ENCODE measurements at places on chromosomes 2 and 18. TPM values are rescaled to one million over a fixed set of nuclear protein-coding genes. Genes with fewer than 3 reads are reported as not detected.

- no peak overlapping the region for H3K27ac ChIP-seq
- no peak for DNase-seq
- no peaks in the 10 kb centered on the region for H3K4me1 ChIP-seq
- no peaks in the 10 kb centered on the region for H3K27me3 ChIP-seq
- no peaks in the 10 kb centered on the region for H3K36me3 ChIP-seq
Observed at GRCh38 chr2:4190548-4190947, 487.2 kb downstream of the DCDC2C start.

GRCh38 chr18:23943903-23944624 is 70.5 kb upstream of the TTC39C start:
- no peak for DNase-seq
- no peaks in the 10 kb centered on the region for H3K36me3 ChIP-seq
- H3K4me1 ChIP-seq = no peaks in the 10 kb centered on the region
- no peak overlapping the region for H3K4me3 ChIP-seq
- H3K27me3 ChIP-seq = no peaks in the 10 kb centered on the region

Gene EVX2
- not detected for total RNA-seq

DNA sequence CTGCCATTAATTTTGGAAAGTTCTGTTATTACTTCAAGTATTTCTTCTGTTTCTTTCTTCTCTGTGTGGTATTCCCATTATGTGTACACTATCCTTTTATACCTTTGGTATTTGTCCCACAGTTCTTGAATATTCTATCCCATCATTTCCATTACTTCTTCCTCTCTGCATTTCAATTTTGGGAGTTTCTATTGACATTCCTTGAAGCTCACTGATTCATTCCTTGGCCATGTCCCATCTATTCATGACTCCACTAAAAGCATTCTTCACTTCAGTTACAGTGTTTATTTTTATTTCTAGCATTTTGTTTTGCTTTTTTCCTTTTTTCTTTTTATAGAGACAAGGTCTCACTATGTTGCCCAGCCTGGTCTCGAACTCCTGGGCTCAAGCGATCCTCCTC is 30.3 kb downstream of the PROC start:
- no peaks in the 10 kb centered on the region for H3K36me3 ChIP-seq
- H3K4me1 ChIP-seq = no peaks in the 10 kb centered on the region
- H3K27ac ChIP-seq = no peak overlapping the region
- DNase-seq = no peak

- H3K27me3 ChIP-seq = no peaks in the 10 kb centered on the region
- H3K4me1 ChIP-seq = peaks cover 10% of the 10 kb centered on the region
- H3K4me3 ChIP-seq = peak overlapping the region; percentile 46
- DNase-seq = no peak
- H3K27ac ChIP-seq = peak overlapping the region; percentile 87
- H3K36me3 ChIP-seq = no peaks in the 10 kb centered on the region
Observed at GRCh38 chr2:9205486-9205885, 1.1 kb upstream of the ASAP2 start.

GRCh38 chr18:34990597-34990996 is 50.6 kb upstream of the MAPRE2 start:
- no peak overlapping the region for H3K4me3 ChIP-seq
- no peak overlapping the region for H3K27ac ChIP-seq
- no peaks in the 10 kb centered on the region for H3K4me1 ChIP-seq

- DNase-seq = no peak
- no peak overlapping the region for H3K27ac ChIP-seq
- no peaks in the 10 kb centered on the region for H3K27me3 ChIP-seq
- H3K36me3 ChIP-seq = no peaks in the 10 kb centered on the region
- H3K4me3 ChIP-seq = no peak overlapping the region
Observed at GRCh38 chr2:33655626-33656320, 56.7 kb upstream of the FAM98A start.

Gene PGAP1
- total RNA-seq = 10.1 TPM

- H3K4me1 ChIP-seq = no peaks in the 10 kb centered on the region
- no peak for DNase-seq
- H3K4me3 ChIP-seq = no peak overlapping the region
- no peak overlapping the region for H3K27ac ChIP-seq
- H3K36me3 ChIP-seq = no peaks in the 10 kb centered on the region
- H3K27me3 ChIP-seq = no peaks in the 10 kb centered on the region
Observed at GRCh38 chr2:157150747-157151146, 106.8 kb upstream of the GALNT5 start.

DNA sequence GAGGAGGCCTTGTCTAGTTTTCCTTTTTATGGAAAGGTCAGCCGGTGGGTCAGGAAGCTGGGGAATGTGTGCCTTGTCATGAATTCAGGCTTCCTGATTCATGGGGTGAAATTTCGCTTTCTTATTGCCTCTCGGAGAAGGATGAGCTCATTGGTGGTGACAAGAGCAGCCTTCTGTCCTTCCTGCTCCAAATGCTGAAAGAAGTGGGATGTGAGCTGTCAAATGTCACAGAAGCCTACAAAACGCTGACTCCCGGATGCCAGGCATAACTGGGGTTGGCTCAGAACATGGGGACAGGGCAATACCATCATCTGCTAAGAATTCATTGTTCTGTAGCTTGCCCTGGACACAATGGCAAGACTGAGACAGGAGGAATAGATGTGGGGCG is 55.8 kb upstream of the FAM136A start:
- DNase-seq = peak; percentile 31
- no peaks in the 10 kb centered on the region for H3K27me3 ChIP-seq
- H3K4me3 ChIP-seq = no peak overlapping the region
- no peak overlapping the region for H3K27ac ChIP-seq
- H3K36me3 ChIP-seq = no peaks in the 10 kb centered on the region

DNA sequence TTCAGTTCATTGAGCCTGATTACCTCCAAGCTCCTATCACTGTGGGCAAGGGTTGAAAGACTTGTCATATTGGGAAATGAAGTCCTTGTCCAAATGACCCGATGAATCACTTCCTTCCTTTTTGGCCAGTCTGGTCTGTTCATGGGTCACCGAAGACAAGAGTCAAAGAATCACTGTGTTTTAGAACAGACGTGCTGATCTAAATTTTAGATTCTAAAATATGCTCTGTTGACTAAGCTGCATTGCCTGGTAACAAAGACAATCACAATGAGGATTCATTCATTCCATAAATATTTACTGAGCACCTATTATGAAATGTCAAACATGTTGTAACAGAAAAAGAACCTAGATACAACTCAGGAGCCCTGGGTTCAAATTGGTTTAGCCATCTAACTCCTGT is 99.4 kb upstream of the RND3 start:
- no peaks in the 10 kb centered on the region for H3K4me1 ChIP-seq
- no peaks in the 10 kb centered on the region for H3K27me3 ChIP-seq
- H3K4me3 ChIP-seq = no peak overlapping the region
- H3K27ac ChIP-seq = no peak overlapping the region

- peaks cover 45% of the 10 kb centered on the region for H3K36me3 ChIP-seq
- no peaks in the 10 kb centered on the region for H3K4me1 ChIP-seq
- DNase-seq = no peak
- H3K27me3 ChIP-seq = no peaks in the 10 kb centered on the region
Observed at GRCh38 chr2:10054424-10054823, 11.1 kb downstream of the KLF11 start.
